ENCODE measurements at places on chromosomes 7 and 10. TPM values are rescaled to one million over a fixed set of nuclear protein-coding genes. Genes with fewer than 3 reads are reported as not detected.

GRCh38 chr10:103643381-103643780 is 149.9 kb downstream of the NEURL1 start:
- DNase-seq = no peak

- DNase-seq = no peak
Measured at GRCh38 chr7:139183878-139184338, 47.1 kb upstream of the UBN2 start.

DNA sequence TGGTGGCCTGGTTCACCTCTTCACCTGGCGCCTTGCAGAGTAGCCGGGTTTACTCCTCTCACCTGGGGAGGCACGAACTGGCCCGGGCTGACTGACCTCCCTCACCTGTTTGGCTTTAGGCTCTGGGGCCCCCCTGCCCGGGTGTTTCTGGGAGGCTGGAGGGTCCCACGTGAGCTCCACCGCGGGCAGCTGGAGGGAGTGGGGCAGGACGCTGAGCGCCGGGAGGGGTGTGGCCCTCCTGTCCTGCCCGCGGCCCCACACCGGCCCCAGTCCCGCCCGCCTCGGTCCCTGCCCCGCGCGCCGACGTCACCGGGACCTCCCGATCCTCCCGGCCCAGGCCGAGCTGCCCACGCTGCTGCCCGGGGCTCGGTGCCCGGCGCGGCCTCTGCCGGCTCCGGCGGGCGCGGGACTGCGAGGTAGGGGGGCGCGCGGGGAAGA is at the start of gene AMZ1:
Gene AMZ1, plus strand, starts transcription at position 322 of the 438 bp plus-strand sequence. CDS start 12,250 bp downstream, outside the sequence.
- DNase-seq = no peak

Gene EPO
- not detected for total RNA-seq

Gene CREM
- 40.3 TPM for total RNA-seq

Gene CCSER2
- total RNA-seq = 70.3 TPM
